ENCODE measurements at places on chromosomes 4 and X.

DNA sequence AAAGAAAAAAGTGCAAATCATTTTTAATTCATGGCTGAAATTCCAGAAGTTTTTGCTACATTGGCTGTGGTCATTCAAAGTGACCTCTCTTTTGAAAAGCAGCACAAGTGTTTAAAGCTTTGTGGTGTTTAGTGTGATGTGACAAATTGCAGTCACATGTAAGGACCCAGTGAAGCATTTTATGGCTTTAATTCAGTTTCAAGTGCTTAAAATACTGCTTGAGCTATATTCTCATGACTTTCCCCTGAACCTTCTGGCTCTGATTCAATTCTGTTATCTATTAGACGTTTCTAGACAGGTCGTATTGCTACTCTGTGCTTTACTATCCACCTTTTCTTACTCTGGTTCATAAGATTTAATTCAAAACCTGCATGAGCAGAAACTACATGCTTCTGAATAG, 105.8 kb downstream of the FAT4 start:
- DNase-seq: no peak

DNA sequence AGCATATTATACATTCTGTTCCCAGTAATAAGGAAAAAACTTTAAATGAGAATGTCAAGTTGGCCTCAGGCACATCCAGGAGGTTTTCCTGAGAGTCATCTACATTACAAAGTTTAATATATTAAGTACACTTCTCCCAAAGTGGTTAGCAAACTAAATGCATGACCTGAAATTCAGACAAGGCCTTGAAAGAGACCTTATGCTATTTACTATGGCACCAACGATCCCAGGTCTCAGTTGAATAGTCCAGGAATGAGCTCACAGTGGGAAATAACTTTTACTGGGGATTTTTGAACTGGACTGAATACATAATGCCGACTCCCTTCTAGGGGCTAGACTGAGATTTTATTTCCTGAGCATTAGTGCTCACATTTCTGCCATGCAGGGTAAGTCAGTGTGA, 1577.5 kb upstream of the PCDH7 start:
- no peak for DNase-seq

DNA sequence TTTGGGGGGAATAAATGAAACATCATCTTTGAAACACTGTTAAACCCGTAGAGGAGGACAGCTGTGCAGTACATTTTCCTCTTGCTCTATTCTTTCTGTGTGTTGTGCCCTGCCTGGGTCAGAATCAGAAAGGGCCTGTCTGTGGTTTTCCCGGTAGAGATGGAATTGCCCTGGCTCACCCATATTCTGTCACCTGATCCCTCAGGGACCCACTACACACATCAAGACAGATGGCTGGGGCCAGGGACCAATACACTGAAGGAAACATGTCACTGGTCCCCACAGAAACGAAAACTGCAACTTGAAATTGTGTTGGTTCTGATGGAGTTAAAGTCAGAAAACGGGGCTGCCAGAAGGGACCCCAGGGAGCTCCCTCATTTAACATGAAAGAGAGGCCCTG, 114.9 kb downstream of the ZNF827 start:
- DNase-seq: no peak

- no peak for DNase-seq
Measured at GRCh38 chr4:7988437-7988836, 48.8 kb upstream of the AFAP1 start.

GRCh38 chr4:7845493-7846128, 94.0 kb downstream of the AFAP1 start:
- DNase-seq: no peak

GRCh38 chr4:6772223-6772928, 10.2 kb upstream of the KIAA0232 start:
- no peak for DNase-seq

Measured in activated CD8-positive, alpha-beta memory T cell treated with anti-CD3 and anti-CD28 coated beads for 1 hour (primary cell).